ENCODE measurements at places on chromosomes 2 and 18.

DNA sequence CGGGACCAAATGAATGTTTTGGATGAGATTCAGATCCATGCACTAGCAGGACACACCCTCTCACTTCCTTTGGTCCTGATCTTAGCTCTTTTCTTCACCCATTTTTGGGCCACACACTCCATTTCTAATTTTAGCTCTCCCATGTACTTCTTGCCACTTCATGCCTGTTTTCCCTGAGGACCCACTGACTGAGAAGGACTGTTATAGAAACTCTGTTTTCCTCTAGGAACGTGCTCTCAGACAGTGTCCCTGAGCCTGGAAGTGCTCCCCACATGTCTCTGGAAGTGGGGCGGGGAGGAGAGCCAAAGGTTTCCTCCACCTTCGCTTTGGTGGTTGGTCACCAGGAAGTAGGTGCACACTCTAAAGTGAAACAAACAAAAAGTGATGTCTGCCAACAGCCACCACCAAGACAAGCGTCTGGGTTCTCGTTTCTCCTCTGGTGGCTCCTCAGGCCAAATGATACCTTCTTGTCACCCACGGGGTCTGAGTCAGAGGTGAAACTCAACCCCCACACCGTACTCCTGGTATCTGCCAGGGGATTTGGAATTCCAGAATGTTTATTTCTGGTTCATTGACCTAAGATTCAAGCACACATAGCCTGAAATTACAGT, 74.7 kb downstream of the MERTK start:
- DNase-seq = no peak

- no peak for DNase-seq
These were observed 535.2 kb downstream of the METTL4 start for GRCh38 chr18:2036086-2036485.

DNA sequence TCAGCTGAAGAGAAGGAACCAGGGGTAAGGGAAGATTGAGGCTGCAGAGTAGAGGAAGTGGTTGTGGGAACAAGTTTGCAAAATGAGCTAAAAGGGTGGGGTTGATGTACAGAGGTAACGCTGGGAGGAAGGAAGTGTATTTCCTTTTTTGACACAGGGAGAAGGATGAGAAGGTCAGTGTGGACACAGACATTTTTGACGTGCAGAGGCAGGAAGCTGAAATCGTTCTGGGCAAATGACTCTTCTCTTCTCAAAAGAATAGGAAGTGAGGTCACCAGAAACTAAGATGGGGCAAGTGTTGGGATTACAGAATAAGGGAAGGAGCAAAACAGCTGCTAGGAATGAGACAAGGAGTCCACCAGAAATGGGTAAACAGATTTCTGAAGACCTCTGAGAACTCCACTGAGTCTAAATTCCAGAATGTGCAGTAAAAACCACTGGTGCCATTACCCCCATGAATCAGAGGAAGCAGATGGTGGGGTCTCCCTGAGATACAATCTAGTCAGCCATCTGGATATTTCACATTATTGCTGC, 20.0 kb upstream of the RNF149 start:
- no peak for DNase-seq

DNA sequence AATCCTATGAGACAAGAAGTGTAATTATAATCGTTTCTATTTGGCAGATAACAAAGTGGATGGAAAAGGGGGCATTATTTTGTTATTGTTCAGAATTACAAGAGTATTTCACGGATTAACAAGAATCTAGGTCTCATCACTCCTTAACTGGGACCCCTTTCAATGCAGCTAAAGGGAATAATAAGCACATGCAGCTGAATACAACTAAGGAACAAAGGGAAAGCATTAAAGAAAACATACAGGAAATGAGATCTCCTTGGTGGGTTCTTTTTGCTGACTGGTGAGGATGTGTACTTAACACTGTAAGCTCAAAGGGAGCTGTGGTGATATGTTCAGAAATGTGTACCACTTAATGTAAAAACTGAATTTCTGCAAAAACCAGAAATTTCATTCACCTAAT, 140.5 kb upstream of the WDSUB1 start:
- no peak for DNase-seq

DNA sequence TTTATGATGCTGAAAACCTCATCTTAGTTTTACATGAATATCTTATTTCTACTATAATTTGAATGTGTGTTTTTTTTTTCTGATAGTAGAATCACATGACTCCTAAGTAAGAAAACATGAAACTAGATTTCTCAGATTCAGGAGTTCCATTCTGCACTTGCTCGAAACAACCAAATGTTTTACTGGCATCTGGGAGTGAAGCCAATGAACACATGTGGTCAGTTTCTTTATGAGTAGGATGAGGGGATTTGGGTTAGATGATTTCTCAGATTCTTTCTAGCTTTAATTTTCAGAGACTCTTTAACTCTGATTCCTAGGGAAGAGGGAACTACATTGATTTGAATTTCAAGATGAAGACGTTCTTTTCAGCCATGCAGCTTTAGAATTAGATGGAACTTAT, 225.0 kb upstream of the NT5C1B start:
- no peak for DNase-seq

GRCh38 chr2:233339427-233339826, 14.9 kb upstream of the DGKD start:
- no peak for DNase-seq

DNA sequence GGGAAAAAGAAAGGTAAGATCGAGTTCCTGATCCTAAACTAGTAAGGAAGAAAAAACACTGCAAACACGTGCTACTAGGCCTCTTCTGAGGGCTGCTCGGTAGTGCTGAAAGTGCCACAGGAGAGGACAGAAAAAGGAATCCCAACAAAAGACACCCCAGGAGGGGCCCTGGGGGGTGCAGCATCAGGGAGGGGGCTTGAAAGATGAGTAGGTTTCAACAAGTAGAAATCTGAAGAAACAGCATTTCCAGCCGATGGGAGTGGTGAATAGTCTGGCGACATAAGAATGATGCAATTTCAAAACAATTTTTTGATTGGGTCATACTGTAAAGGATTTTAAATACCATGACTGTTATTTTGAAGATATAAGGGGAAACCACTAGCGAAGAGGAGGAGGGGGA, 98.6 kb downstream of the NOL10 start:
- no peak for DNase-seq

DNA sequence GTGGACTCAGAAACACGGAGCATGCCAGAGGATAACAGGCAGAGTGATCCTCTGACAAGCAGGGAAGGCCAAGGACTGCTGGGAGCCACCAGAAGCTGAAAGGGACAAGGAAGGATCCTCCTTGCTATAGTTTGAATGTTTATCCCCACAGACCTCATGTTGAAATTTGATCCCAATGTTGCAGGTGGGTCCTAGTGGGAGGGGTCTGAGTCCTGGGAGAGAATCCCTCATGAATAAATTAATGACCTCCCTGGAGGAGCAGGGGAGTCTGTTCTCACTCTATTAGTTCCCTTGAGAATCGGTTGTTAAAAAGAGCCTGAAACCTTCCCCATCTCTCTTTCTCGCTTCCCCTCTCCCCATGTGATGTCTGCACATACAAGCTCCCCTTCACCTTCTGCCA, 124.4 kb downstream of the FBXO15 start:
- no peak for DNase-seq

DNA sequence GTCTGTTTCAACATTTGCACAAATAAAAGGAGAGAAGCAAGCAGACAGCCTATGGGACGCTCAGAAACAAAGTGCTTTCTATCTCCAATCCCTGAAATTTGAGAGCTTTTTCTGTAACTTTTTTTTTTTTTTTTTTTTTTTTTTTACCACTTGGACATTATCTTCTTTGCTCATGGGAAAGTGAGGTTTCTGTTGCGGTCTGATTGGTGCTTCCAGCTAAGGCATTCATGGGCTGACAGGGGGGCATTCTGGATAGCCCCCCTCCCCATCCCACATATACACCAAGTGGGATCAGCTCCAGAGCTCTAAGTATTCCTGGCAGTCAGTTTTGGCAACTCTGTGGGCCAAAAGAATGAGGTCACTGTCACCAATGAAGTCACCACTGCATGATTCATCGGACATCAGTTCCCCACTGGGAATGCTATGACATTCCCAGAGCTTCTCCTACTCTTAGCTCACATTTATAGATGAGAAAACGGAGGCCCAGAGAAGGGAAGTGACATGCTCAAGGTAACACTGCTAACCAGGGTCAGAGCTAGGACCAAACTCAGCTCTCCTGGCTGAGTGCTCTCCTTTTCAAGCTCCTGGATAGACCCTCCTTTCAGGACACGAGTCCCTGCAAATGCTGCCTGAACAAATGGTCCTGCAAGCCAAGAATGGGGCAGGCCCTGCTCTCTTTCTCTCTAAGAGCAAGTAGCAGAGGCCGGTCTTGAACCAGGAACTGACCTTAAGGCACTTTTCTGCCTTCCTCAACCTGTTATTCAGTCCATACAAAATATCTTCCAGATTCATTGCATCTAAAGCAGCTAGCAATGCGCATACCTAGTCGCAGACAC, 61.3 kb downstream of the TMEM247 start:
- DNase-seq = no peak

DNA sequence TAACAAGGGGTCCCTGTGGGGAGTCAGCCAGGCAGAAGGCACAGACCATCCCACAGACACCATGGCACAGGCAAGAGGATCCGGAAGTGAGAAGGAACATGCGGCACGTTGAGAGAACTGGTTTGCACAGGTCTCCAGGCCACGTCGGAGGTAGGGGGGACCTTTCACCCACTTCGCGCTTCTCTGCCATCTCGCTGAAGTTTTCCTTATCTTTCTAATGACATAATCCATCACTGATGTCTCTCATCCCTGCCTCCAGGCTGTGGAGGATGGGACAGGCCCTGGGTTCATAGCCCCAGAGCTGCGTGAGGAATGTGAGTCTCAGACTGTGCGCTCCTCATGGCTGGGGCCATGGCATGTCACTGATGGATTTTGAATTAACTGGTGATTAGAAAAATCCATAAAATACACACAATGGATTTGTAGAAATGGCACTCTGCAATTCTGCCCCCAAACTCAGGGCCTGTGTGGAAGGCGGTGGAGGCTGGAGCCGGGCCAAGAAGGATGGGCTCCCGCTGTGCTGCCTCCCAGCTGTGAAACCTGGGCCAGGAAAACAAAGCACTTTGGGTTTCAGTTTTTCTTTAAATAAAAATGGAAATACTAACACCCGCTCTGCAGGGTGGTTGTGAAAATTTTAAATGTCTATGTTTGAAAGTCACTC, 113.3 kb upstream of the ALKAL2 start:
- DNase-seq = no peak

- DNase-seq = no peak
These were observed 3.4 kb downstream of the CASP8 start for GRCh38 chr2:201263779-201264178.

DNA sequence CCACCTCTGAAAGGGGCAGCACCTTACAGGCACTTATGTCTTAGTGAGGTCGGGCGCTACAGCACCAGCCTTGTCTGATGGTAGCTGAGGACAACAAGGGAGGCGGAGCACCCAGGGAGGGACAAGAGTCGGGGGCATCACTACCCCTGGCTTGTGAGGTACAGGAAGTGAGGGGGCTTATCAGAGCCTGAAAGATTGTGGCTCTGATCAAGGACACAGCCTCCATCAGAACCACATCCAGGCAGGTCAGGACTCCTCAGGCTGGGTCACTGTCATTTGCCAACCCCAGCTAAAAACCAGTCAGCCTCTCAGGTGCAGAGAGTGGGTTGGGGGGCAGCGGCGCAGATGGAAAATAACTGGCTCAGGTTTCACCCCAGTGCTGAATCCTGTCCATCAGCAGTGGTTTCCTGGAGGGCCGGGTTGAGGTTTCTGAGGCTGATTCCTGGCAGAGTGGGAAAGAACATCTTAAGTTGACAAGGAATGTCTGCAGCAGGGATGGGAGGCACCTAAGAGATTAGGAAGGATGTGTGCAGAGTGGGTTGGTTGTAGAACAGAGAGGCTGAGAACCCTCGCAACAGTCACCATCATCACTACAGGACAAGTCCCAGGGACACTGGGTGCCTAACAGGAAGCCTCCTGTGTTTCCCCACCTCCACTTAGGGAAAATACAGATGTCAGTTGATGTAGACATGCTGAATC, 45.3 kb downstream of the FBLN7 start:
- DNase-seq = no peak

GRCh38 chr2:240572141-240573031, 4.1 kb downstream of the RNPEPL1 start:
- DNase-seq = no peak

DNA sequence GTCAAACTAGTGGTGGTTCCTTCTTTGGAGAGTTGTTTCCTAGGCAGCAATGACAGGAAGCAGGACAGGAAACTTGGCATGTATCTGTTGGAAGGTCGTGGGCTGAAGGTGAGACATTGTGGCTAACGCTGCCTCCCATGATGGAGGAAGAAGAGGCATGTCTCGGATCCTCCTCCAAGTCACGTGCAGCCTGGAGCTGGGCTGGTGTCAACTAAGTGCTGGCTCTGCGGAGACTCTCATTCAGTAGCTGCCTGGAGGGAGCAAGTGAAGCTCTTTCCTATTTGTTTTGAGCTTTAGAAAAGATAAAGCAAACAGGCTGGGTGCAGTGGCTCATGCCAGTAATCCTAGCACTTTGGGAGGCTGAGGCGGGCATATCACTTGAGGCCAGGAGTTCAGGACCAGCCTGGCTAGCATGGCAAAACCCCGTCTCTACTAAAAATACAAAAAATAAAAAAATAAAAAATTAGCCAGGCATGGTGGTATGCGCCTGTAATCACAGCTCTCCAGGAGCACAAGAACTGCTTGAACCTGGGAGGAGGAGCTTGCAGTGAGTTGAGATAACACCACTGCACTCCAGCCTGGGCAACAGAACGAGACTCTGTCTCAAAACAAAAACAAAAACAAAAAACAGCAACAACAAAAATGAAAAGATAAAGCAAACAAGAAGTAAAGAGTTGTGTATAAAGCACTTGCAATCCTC, 28.2 kb upstream of the INO80C start:
- no peak for DNase-seq

GRCh38 chr2:209806318-209806717, 34.7 kb downstream of the UNC80 start:
- no peak for DNase-seq

DNA sequence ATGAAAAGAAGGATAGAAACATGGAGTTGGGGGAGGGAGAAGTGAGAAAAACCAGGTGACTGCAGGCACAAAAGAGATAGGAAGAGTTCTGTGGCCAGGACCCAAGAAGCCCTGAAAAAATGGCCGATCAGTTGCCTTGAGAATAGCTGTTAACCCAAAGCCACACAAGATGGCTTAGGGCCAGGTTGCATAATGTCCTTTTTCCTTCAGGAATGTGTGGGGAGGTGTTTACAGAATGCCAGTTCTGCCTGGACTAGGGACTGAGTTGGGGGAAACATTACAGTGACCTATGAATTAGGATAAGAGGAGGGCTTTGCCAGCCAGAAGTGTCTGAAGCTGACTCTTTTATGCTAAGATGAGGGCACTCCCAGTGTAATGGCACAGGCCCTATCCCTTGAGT, 17.1 kb downstream of the FAM110C start:
- DNase-seq = no peak

- DNase-seq = no peak
These were observed 59.5 kb downstream of the E2F6 start for GRCh38 chr2:11406267-11406957.

DNA sequence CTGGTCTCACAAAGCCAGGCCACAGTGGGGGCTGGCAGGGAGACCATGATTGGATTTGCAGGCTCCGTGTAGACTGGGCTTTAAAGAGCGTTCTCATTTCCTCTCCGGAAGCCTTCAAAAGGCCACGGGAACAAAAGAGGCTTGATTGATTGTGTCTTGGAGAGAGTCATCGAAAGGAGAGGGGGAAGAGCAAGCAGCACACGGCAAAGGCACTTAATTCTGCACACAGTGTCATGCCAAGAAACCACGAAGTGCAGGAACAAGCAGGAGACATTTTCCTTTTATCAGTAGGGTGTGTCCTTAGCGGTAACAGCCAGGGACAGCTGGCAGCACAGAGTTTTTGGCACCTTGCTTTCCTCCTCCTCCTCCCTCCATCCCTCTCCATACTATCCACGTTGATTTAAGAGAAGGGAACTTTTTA, 47.7 kb downstream of the GLI2 start:
- no peak for DNase-seq

- DNase-seq = no peak
These were observed 874 bp downstream of the WDR43 start for GRCh38 chr2:28895189-28895893.
